ENCODE measurements at places on chromosomes 7 and 10.
A peak's percentile ranks its signal among the peaks of the same experiment; 100 is the strongest.

DNA sequence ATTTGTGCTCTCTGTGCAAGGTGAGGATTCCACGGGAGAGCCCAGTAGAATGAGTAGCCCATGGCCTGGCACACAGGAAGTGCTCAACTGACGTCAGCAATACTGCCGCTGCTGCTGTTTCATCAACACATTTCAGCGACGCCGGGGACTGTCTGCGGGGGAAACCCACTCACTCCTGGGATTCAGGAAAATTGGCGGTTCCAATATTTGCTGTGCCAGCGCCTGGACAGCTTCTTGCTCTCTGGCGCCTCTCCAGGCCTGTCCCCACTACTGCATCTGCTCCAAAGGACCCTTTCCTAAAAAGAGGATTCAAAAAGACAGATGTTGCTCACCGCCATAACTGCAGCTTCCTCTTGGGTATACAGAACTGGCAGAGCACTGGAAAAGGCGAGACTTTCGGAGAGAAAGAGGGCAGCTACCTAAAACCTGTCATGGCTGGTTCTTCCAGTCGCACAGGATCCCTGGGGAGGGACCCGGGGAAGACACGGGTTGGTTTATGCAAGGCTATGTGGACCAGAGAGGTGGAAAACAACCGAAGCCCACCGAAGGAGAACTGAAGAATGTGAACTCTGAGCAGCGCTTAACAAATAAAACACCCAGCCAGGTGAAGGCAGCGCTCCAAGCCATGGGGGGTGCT, 39.7 kb upstream of the ENO4 start:
- peak; percentile 60 for DNase-seq

DNA sequence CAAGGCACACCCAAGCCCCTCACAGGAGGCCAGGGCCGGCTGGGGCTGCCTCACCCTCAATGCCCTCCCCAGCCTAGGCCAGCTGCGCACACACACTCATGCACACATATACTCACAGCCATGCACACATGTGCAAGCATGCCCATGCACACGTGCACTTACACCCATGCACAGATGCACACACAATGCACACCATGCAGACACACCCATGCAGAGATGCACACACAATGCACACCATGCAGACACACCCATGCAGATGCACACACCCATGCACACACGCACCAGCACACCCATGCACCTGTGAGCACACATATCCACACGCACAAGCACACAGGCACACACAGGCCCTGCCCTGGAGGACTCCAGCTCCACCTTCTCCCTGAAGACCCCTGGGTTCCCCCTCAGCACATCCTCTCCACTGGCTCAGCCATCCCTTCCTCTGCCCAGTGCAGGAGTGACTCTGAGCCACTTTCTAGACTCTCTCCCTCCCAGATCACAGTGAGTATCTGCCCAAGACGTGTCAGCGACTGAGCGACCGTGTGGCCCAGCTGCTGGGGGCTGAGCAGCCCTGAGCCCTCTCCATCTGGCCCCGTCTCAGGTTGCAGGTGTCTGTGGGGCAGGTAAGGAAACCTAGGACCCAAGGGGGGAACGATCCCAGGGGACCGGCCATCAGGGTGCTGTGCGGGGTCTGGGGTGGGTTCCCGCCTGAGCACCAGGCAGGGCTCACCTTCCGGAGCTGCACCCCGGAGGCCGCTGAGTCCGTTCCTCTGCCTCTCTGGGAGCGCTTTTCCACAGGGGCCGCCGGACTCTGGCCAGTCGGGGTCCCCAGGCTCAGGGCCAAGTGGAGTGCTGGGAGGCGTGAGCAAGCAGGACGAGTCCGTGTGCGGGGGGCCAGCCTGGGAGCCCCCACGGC, 25.8 kb downstream of the AP5Z1 start:
- no peak for DNase-seq

- DNase-seq: peak; percentile 68
These were observed 292.5 kb upstream of the FZD8 start for GRCh38 chr10:35934642-35934995.

GRCh38 chr10:121608469-121609190, 10.4 kb upstream of the FGFR2 start:
- DNase-seq: peak; percentile 64

DNA sequence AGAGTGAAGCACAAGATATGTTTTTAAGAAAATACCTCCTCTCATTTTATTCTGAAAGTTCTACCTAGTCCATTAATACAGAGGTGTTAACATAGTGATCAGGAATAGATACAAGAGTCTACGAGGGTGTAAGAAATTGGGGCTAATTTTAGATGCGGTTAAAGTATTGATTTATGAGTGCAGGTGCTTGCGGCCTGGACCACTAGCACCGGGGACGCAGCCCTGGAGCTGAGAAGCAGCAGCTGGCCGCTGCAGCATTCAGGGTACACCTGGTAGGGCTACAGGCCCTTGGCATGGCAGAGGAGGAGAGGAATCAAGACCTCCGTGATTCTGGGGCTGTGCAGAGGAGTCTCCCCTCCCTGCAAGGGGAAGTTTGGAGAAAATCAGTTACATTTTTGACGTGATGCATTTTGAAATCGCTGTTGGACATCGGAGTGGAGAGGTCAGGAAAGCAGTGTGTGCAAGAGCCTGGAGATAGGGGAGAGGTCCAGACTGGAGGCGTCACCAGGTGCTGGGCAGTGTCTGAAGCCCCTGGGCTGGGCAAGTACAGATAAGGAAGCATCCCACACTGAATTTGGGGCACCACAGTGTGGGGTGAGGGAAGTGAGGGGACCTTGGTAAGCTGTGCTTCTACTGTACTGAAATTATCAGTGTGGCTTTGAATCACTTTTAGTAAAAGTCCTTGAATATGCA, 112.3 kb downstream of the VWC2 start:
- DNase-seq: no peak

- no peak for DNase-seq
These were observed 1.1 kb upstream of the CDH23 start for GRCh38 chr10:71395621-71396020.

- peak; percentile 65 for DNase-seq
These were observed 33.5 kb upstream of the SFTPD start for GRCh38 chr10:79982362-79982800.

DNA sequence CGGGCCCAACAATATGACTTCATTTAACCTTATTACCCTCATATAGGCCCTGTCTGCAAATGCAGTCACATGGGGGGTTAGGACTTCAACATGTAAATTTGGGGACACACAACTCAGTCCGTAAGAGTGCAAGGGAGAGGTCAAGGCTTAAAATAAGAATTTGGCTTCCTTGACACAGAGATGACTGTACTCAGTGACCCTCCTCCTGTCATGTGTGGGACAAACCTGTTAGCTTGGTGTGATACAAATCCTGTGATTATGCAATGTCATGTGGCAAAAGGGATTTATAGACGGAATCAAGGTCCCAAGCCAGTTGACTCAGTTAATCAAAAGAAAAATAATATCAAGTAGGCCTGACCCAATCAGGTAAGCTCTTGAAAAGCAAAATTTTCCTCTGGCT, 25.9 kb upstream of the GTPBP4 start:
- DNase-seq: no peak

- DNase-seq: no peak
These were observed 250.6 kb upstream of the NPVF start for GRCh38 chr7:25478925-25479324.

DNA sequence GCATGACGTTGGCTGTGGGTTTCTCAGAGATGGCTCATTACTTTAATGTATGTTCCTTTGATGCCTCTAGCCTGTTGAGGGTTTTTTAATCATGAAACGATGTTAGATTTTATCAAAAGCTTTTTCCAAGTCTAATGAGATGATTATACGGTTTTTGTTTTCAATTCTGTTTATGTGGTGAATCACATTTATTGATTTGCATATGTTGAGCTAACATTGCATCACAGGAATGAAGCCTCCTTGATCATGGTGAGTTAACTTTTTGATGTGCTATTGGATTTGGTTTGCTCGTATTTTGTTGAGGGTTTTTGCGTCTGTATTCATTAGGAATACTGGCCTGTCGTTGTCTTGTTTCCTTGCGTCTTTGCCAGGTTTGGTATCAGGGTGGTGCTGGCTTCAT, 52.3 kb upstream of the PTPN12 start:
- no peak for DNase-seq

GRCh38 chr10:93392121-93392520, 90.0 kb downstream of the MYOF start:
- DNase-seq: no peak

GRCh38 chr7:76069238-76069638, 21.3 kb downstream of the MDH2 start:
- DNase-seq: peak; percentile 64

All from brain (organoid and tissue), 16 donors.